ENCODE measurements at places on chromosomes 3 and 15.
A peak's percentile ranks its signal among the peaks of the same experiment; 100 is the strongest.

DNA sequence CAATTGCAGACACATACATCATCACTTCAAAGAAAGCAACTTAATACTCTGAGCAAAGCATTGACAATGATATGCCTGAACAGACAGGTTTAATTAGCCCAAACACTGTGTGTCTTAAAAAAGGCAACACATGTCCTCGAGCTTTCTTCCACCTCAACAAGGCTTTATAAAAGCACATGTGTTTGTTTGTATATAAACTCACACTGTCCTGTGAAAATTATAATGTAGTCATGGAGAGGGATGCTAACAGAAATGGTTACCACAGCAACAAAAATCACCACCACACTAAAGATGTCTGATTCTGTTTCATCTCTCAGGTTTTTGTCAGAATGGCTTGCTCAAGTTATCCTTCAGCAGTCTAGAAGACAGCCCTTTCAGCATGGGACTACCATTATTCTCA is 314.7 kb downstream of the MAGI1 start:
- no peak for DNase-seq

DNA sequence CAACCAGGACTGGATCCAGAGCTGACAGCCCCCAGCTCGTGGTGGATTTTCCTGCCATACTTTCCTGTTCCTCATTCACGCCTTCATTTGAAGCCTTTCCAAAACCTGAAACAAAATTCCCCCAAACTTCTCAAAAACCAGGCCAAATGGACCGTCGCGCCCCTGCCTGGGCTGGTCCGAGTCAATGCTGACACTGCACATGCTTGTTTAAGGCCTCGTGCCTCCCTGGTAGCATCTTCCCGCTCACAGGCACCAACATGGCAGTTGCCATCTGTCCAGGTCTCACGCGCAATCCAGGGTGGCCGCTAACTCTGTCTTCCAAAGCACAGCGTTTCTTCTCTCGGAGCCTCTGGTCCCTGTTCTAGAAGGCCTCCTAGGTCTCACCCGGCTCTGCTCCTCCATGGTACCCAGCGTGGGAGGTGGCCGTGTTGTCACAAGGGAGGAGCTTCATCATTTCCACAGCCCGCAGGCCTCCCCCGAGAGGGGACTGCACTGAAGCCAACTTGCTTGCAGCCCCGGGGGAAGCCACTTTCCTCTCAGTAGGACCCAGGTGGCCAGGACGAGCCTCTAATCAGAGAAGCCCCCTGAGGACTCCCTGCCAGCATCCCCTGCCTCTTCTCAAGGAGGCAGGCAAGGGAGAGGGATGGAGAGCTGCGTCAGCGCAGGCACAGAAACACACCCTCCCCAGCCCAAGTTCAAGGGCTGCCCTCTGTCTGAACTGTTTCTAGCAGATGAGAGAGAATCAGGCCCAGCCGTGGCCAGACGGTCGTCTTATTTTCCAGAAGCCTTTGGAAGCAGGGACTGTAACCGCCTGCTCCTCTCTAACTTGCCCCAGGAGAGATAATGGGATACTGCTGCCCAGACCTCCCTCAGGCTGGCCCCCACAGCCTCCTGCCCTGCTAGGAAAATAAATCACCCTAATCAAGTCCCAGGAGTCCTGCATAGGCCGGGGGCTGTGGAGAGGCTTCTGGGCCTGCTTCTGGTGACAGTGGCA is 152.8 kb upstream of the TLE3 start:
- peak; percentile 63 for DNase-seq

- DNase-seq = no peak
These were observed 869.1 kb downstream of the TBL1XR1 start for GRCh38 chr3:176328198-176328597.

DNA sequence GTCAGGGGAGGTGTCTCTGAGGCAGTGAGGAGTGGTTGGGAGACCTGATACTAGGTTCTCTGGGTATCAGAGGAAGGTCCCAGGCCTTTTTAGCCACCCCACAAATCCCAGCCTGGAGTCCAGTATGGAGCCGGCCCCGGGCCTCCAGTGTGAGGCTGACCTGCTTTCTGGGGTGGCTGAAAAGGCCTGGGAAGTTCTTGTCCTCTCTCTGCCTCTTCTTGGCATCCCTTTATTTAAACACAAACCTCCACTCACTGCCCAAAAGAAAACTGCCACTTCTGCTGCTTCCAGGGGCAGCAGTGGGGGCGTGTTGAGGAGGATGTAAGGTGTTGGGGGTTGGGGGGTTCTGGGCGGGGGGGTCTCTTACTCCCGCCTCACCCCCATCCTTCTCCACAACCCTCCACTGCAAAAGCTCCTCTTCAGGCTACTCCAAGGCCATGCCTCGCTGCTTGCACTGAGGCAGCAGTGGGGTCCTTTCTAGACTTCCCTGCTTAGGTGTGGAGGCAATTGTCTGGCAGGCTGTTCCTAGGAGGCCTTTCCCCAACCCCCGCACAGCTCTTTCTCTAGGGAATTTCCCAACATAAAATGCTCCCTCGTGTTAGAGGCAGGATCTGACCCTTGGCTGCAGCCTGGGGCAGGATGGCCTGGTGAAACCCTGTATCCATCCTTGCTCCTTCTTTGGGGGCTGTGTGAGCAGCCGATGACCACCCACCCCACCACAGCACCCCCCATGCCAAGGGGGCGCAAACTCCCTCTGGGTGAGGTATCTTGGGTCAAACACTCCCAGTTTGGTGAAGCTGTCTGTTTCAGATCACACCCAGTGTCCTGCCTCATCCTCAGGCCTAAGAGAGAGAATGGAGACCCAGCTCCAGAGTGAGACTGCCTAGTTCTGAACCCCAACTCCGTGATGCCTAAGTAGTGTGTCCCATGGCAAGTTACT is 12.1 kb upstream of the RAD18 start:
- no peak for DNase-seq

GRCh38 chr3:126300001-126300760 is 57.0 kb downstream of the KLF15 start:
- DNase-seq = no peak

DNA sequence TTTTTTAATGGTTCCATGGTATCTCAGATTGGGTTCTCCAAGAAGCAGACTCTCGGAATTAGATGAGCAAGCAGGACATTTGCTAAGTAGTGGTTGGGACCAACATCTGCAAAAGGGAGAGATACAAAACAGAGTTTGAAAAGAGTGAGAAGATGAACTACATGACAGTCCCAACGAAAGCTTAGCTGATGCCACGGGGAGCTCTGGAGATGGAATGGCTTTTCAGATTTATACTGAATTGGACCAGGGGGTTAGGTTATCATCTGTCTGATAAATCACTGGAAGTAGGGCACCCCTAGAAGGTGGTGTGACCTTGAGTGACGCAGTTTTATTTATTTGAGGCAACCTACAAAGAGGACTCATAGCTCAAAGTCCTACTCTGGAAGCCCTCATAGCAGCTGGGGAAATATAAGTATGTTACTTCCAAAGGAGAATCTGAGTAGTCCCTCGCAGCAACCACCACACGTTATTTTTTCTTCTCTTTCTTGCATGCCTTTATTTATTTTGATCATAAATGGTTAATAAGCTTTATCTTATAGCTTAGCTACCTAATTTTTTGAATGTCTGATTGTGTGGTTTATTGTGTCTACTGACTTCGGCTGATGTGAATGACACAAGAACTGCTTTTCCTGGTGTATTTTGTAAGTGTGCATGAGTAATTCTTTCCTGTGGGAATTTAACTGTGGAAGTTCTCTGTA is 815.4 kb downstream of the SQOR start:
- DNase-seq = no peak

DNA sequence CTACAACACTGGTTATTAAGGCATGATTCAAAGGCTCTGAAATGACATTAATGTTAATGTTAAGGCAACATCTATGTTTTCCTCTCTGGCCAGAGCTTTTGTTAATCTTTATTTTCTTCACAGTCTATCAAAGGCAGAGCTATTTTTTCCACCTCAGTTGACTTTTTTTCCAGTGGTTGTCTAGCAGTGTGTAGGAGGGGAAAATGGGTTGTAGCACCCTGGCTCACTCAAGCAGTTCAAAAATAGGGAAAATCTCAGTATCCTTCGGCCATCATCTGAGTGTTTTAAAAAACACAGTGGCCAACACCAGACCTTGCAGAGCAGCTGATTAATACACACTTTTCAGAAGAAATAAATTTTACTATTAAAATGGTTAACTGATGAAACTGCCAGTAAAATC is 21.4 kb downstream of the CBLB start:
- DNase-seq = no peak

DNA sequence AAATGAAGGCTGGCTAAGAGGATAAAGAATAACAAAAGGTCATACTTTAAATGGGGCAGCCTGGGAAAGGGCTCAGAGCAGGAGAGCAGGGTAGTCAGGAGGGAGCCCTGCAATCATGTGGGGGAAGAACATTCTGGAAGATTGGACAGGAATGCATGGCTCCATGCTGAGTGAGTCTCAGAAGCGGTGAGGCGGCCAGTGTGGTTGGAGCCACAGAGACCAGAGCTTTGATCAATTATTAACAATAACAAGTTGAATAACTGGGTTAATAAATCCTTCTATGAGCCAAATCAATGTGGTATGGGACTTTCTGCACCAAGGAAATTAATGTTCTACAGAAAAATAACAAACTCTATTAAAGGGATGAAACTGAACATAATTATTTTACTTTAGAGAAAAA is 57.9 kb upstream of the DCUN1D1 start:
- no peak for DNase-seq

DNA sequence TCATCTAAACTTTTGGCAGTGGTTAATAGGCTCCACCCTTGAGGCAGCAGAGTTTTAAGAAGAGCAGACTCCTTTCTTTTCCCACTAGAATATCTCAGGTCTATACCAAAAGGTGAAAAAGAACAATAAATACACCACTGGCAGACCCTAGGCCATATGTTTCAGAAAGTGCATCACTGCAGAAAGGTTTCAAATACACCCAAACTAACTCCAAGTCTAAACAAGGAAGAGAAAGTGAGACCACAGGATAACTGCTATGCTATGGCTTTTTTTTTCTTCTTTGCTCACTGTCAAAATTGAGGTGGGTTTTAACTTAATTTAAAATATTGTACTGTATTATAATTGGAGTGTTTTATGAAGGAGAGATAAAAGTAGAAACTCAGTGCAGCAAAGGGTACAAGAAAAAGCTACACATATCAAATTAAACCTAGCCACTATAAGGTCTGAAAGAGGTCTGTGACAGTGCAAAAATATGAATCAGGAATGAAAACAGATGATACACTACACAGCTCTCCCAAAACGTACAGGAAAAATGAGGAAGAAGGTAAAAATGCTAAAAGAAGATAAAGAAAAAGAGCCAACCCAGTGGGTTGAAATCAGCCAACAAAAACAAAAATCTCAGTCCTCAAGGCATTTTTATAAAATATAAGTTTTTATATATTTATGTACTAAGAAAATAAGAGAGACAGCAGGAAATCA is 8.4 kb downstream of the SNX4 start:
- no peak for DNase-seq

DNA sequence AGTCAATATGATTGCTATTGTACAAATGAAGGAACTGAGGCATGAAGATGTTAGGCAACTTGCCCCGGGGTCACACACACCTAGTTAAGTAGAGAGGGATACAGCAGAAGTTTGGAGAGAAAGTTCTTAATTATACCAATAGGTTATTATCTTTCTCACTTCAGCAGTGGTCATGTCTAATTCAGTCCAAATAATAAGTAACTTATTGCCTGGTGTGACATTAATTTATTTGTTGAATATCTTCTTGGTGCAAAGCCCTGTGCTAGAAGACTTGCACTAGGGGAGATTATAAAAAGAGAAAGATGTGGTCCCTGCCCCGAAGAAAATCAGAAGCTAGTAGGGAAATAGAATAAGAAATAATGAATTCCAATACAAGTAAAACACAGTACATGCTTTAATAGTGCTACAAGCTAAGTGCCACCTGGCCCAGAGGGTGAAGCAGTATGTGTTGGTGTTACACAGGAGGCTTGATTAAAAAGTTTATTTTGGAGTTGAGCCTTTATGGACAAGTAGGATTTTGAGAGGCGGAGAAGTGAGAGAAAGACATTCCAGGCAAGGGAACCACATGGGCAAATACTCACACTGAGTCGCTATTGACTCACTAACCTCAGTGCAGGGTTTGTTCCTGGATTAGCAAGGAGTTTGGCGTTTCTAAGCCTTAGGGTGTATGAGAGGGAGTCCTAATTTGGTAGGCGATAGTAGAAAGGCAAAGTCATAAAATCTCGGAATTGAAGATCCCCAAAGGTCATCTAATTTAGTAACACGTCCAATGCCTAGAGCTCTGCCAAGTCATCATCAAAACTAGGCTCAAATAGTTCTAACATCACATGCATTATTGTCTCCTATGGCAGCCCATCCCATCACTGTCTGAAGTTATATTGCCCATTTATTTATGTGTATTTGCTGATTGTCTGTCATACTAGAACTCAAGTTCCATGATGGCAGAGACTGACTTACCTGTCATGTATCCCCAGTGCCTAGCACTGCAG is 19.2 kb upstream of the GSK3B start:
- DNase-seq = no peak

DNA sequence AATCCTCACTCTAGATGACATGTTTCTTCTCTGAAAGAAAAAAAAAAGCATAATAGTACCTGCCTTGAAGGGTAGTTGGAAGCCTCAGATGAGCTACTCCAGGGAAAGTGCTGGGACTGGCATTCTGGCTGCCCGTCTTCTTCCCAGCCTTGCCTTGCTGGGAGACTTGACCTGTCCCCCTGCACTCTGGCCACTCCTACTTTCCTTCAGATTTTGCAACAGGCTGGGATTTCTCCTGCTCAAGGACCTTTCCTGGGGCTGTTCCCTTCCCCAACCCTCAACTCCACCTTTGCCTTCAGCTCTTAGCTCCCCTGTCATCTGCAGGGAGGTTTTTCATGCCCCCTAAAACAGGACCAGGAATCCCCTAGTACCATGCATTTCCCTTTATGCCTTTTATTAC is 609.9 kb upstream of the CFAP20DC start:
- DNase-seq = no peak

- no peak for DNase-seq
These were observed 134.3 kb downstream of the EDEM1 start for GRCh38 chr3:5321666-5322340.

GRCh38 chr3:45665101-45665572 is 24.1 kb upstream of the SACM1L start:
- DNase-seq = peak; percentile 75

DNA sequence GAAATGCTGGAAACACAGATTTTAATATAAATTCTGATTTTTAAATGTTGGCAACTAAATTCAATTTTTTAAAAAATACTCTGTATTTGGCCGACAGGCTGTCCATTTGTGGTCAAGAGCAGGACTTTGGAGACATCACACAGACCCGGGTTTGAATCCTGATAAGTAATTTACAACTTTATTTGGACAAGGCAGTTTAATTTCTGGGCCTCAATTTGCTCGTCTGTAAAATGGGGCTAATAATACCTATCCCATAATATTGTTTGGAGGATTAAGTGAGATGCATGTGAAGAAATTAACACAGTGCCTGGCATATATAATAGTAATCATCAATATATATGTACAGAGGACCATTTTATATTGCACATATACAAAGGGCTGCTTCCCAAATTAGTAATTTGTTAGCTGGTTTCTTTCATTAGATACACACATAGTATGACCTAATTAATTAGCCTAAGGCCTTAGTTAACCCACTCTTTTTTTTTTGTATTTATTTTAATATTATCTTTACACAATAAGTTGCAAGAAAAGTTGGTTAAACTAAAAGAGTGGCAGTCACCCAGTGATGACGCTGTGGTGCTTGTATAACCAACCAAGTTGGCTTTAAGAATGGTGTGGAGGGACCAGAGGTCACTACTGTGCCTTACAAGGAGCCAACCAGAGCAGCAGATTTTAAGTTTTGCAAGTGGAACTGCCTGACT is 665 bp downstream of the PIGB start:
- no peak for DNase-seq
